ENCODE measurements at places on chromosomes 5 and 9. TPM values are rescaled to one million over a fixed set of nuclear protein-coding genes. Genes with fewer than 3 reads are reported as not detected.

DNA sequence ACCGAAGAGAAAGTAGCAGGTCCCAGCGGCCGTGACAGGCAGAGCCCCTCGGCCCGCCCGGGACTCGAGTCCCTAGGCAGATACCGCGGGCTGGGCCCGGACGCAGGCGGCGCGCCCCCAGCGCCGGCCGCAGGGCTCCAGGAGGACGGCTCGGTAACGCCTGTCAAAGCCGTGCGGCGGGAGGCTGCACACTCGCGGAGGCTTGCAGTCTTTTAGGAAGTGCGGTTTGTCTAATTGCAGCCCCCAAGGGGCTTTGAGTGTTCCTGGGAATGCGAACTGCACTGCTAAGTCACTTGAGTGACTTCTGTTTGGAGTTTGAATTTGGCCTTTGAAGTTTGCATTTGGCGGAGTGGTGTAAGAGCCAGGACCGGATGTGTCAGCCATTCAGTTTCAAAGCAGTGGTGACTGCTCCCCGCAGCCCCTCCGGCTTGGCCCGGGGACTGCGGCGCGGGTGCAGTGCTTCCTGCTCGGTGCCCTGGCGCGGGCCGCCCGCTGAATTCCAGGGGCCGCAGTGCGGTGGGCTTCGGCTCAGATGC lies 1.3 kb downstream of the MAP3K1 start:
- H3K27ac ChIP-seq, result peak overlapping the region; percentile 73
- H3K27me3 ChIP-seq, result peaks cover 3% of the 10 kb centered on the region
- peaks cover 43% of the 10 kb centered on the region for H3K4me1 ChIP-seq
- DNase-seq, result peak; percentile 72
- peaks cover 9% of the 10 kb centered on the region for H3K36me3 ChIP-seq

DNA sequence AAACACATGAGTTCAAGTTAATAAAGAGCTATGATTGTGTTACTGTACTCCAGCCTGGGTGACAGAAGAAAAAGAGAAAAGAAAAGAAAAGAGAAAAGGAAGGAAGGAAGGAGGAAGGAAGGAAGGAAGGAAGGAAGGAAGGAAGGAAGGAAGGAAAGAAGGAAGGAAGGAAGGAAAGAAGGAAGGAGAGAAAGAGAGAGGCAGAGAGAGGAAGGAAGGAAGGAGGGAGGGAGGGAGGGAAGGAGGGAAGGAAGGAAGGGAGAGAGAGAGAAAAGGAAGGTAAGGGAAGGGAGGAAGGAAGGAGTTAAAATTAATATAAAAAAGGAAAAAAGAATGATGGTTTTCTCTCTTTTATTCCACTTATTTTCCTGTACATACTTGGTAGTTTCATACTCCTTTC lies 89.5 kb upstream of the ZBTB43 start:
- H3K4me3 ChIP-seq, result no peak overlapping the region
- H3K36me3 ChIP-seq, result no peaks in the 10 kb centered on the region
- DNase-seq, result no peak
- no peak overlapping the region for H3K27ac ChIP-seq
- H3K27me3 ChIP-seq, result no peaks in the 10 kb centered on the region

DNA sequence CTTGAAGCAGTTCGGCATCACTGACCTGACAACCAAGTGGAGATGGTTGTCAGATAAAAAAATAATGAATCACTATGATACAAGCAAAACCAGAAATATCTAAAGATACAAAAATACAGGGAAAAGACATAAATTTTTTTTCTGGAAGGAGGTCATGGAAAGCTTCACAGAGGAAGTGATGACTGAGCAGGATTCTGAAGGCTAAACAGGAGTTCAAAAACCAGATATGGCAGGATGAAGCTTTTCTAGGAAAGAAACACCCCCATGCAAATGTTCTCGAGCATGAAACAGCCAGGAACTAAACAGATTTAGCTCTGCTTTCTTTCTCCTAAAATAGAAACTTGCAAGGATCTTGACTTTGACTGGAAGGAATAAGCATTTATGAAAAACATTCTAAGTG lies 60.7 kb upstream of the IFNE start:
- H3K27ac ChIP-seq, result no peak overlapping the region
- H3K36me3 ChIP-seq, result peaks cover 17% of the 10 kb centered on the region
- H3K27me3 ChIP-seq, result no peaks in the 10 kb centered on the region
- no peak for DNase-seq
- peaks cover 13% of the 10 kb centered on the region for H3K4me1 ChIP-seq

DNA sequence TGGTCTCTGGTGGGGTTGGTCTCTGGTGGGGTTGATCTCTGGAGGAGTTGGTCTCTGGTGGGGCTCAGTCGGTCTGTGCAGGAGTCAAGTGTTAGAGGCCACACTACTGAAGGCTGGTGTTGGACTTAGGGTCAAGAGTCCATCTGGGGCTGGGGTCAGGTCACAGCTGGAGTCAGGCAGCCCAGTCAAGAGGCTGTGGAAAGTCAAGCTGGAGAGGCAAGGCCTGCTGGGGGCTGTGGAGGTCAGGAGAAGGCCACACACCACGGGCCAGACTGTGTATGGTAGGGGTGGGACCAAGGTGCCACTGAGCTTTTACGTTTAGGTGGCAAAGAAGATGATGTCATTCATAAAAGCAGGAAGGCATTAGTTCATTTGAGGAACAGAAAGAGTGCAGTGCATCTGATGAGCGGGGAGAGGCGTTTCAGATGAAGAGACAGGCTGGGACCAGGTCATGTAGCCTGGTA lies 16.7 kb upstream of the CD74 start:
- no peak for DNase-seq
- H3K36me3 ChIP-seq, result no peaks in the 10 kb centered on the region
- H3K4me1 ChIP-seq, result no peaks in the 10 kb centered on the region
- no peak overlapping the region for H3K4me3 ChIP-seq
- H3K27ac ChIP-seq, result no peak overlapping the region

The FAM221B gene
- not detected for total RNA-seq

The PCDHGA2 gene
- total RNA-seq, result not detected

All from activated naive CD8-positive, alpha-beta T cell treated with anti-CD3 and anti-CD28 coated beads for 36 hours (primary cell).